ENCODE measurements at places on chromosomes 5 and 9. TPM values are rescaled to one million over a fixed set of nuclear protein-coding genes. Genes with fewer than 3 reads are reported as not detected.
A peak's percentile ranks its signal among the peaks of the same experiment; 100 is the strongest.

DNA sequence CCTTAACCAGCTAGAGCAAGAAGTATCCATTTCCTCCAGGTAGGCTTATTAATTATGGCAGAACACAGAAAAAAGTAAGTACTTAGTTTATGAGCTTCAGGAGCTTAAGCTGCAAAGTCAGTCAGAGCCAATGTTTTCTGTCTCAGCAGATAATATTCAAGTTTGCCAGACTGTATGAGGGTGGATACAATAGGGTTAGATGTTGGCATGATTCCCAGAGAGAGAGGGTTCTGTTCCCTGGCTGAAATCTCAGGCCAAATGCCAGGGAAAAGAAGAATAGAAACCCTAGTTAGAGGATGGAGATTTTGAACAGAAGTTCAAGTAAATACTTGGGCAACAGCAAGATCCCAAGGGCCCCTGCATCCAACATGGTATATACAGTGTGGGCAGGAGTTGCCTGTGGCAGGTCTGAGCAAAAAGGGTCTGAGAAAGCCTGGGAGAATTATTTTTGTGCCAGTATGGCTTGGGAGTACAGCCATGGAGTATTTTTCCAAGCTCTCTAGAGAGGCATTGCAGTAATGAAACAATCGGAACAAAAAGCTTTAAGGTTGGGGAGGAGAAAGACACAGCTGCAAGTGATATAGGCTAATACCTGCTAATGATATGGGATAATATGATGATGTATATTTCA, 31.0 kb upstream of the ISOC1 start:
- no peaks in the 10 kb centered on the region for H3K4me1 ChIP-seq
- DNase-seq = no peak
- no peaks in the 10 kb centered on the region for H3K27me3 ChIP-seq
- H3K36me3 ChIP-seq = no peaks in the 10 kb centered on the region
- H3K27ac ChIP-seq = no peak overlapping the region

DNA sequence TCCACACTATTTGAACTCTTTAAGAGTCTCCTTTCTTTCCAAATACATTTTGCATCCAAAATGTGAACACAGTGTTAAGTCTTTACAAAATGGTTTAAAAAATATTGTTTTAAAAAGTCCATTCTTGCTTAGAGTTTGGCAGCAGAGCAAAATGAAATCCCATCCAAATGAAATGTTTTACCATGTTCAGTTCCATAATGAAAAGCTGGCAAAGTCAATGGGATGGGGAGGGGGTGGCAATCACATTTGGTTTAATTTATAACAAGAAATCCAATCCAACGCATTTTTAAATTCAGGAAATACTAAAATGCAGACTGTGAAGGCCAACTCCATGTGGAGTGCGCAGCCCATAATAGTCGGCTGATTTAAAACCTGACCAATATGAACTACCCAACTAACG, 39.4 kb downstream of the MRPL36 start:
- H3K36me3 ChIP-seq = no peaks in the 10 kb centered on the region
- no peak for DNase-seq
- H3K4me3 ChIP-seq = no peak overlapping the region
- H3K4me1 ChIP-seq = peaks cover 4% of the 10 kb centered on the region

GRCh38 chr9:111483858-111484571, at the start of gene ECPAS:
Gene ECPAS (minus strand): TSS chr9:111484383. CDS start chr9:111472918, 11,465 bp downstream.
- H3K4me1 ChIP-seq = peaks cover 25% of the 10 kb centered on the region
- H3K36me3 ChIP-seq = no peaks in the 10 kb centered on the region
- peak within 1 kb of the TSS; percentile 97 for H3K27ac ChIP-seq
- H3K27me3 ChIP-seq = no peaks in the 10 kb centered on the region
- H3K4me3 ChIP-seq = peak within 1 kb of the TSS; percentile 57

DNA sequence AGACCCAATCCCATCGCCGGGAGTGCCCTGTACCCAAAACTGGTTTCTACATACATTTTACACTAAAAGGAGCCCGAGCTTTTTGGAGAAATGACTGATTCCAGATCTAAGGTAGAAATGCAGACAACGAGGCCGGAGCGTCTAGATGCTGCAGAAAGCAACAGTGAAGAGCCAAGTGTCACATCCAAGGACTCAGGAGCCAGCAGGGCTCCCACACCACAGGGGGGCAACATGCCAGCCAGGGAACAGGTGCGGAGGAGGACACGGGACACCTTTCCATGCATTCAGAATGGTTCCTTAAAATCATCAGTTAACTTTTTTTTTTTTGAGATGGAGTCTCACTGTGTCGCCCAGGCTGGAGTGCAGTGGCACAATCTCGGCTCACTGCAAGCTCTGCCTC, 23.1 kb upstream of the NRARP start:
- DNase-seq = no peak
- no peak overlapping the region for H3K27ac ChIP-seq
- H3K27me3 ChIP-seq = no peaks in the 10 kb centered on the region
- H3K4me1 ChIP-seq = no peaks in the 10 kb centered on the region

Gene TEX48
- not detected for total RNA-seq

GRCh38 chr5:95818181-95819147, 4.1 kb downstream of the GLRX start:
- peak overlapping the region; percentile 27 for H3K27ac ChIP-seq
- no peak overlapping the region for H3K4me3 ChIP-seq
- no peak for DNase-seq
- H3K36me3 ChIP-seq = no peaks in the 10 kb centered on the region

Gene CPEB4
- total RNA-seq = 35.3 TPM

Gene HTR1A
- not detected for total RNA-seq

Gene ARID3C
- total RNA-seq = not detected

Gene TMED9
- 82.2 TPM for total RNA-seq

Measured in body of pancreas (tissue), 4 donors.